ENCODE measurements at places on chromosomes 4 and X.
A peak's percentile ranks its signal among the peaks of the same experiment; 100 is the strongest.

- DNase-seq = no peak
Measured at GRCh38 chr4:143230683-143231082, 46.0 kb downstream of the USP38 start.

- peak; percentile 44 for DNase-seq
Measured at GRCh38 chr4:156971676-156972378, at the start of gene PDGFC. Gene PDGFC (minus strand): TSS chr4:156971799. CDS start chr4:156970903, 896 bp downstream.

DNA sequence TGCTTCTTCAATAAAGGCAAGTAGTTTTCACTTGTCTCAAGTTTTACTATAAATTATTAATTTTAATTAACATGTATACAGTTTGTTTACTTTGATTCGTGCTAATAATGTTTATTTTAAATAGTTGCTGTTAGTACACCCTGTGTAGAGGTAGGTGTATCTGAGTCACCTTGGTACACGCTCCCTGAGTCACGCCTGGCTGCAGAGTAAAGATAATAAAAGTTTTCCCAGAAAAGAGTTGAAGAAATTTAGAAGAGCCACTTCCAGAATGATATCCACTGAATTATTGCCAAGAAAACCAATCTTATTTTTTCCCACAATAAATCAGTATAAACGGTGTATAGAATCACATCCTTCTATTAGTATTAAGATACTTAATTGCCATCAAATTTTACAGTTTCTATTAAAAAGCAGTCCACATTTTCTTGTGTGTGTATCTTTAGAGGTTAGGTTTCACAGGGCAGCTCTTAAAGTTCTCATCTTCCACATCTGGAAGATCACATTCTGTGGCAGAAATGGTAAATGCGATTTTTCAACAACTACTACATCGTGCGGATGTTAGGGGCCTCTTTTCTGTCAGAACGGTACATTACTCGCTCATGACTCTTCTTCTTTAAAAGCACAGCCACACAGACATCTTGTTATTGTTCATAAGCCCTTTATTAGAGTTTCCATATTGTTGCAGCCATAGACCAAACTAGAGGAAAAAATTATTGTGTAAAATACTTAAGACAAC, 55.4 kb downstream of the HADH start:
- peak; percentile 20 for DNase-seq

GRCh38 chr4:121674696-121675095, 22.1 kb downstream of the ANXA5 start:
- no peak for DNase-seq

DNA sequence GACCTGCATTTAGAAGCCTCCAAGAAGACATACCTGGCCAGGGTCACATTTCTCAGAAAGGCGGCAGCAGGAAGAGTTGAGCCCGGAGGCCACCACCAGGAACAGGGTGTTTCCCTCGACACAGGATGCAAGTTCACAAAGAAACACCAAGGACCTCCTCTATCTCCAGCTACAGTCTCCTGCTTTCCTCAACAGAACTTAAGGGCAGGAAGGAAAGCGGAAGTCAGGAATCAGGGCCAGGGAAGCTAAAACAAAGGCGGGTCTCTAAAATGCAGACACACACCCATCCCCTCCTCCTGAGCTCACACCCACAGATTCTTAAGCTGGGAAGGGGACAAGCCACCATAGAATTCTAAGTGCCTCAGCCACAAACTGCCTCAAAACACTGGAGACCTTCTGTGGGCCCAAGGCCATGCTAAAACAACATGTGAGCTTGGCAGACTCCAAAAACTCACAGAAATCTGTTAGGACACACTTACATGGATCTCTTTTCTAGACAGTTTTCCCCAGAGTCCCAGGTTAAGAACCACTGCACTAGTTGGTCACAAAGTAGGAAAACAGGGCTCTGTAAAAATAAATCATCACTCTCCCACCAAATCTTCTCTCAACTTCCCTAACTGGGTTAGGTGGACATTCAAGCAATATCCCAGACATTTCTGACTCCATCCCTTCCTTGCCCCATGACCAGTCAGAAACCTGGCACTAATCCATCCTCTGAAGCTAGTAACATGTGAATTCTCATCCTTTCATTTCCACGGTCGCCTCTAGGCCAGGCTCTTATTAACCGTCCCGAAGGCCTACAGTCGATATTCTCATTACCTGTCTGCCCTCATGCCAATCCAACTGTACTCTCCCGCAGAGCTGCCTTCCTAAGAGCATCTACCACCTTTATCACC, 163.2 kb downstream of the APBB2 start:
- no peak for DNase-seq

- peak; percentile 1 for DNase-seq
Measured at GRCh38 chrX:63747331-63747730, 37.7 kb downstream of the ARHGEF9 start.

DNA sequence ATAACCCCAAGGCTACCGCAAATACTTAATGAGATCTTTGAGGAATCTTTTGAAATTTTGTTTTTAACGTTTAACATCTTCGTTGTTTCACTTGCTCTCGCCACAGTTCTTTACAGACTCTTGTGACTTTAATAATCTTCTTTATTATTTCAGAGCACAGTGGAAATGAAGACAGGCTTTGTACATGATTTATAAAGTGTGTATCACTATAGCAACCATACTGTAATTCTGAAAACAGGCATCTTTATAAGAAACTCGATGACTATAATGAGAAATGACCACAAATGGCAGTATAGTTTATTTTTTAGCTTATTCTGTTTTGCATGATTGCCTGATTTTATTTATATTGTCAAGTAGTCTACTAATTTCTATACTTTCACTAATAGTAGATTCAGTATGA, 224.4 kb upstream of the GALNTL6 start:
- no peak for DNase-seq

GRCh38 chr4:7569810-7570783, 135.4 kb upstream of the PSAPL1 start:
- no peak for DNase-seq

GRCh38 chrX:118566359-118566758, 70.7 kb downstream of the DOCK11 start:
- DNase-seq = no peak

DNA sequence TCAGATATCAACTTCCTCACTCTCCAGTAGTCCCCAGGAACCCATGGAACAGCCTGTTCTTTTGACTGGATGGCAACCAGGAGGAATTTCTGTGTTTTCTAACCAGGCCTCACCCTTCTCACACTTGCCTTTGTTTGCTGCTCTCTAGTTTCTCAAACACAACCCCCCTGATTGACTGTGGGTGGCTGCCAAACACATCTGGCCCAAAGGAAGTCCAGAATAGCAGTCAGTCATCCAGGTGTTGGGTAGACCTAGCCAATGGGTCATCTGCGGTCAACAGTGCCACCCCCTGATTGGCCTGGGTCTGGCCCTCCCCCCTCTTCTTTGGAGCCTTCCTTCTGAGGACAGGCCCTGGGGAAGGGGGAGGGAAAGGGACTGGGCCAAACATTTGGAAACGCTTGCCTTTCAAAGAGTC, 53.7 kb downstream of the MSX1 start:
- no peak for DNase-seq

DNA sequence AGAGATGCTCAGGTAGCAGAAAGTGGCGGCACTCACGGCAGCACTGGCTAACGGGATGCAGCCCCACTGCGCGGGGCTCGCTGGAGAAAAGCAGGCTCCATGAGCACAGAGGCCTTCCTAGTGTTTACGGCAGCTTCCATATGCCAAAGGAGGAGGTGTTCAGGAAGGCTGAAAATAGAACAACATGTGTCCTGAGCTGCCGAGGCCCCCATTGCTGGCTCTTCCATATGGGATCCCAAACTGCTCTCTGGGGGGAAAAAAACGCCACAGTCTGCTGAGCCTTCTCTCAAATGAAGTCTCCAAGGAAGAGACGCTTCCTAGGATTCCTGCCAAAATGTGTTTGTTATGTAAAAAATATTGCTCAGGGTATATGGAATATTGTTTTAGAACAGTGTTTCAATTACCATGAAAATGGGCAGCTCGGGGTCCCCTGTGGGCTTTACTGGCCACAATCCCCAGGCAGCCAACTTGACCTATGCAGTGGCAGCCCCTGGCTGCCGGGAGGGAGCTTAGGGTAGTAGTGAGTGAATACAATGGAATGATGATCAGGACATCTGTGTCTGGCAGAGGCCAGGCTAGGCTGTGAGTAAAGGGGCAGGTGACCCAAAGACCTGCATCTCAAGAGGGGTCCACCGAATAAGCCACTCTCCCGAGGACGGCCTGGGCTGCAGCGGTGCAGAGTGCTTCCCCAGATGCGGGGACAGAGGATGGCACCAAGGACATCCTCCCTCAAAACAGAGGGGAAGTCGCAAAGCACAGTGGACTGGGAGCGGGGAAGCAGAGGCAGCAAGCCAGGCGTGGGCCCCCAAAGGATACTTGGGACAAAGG, 170.1 kb downstream of the AFAP1 start:
- DNase-seq = no peak

- DNase-seq = peak; percentile 11
Measured at GRCh38 chrX:32530802-32531403, 680.4 kb downstream of the DMD start.

DNA sequence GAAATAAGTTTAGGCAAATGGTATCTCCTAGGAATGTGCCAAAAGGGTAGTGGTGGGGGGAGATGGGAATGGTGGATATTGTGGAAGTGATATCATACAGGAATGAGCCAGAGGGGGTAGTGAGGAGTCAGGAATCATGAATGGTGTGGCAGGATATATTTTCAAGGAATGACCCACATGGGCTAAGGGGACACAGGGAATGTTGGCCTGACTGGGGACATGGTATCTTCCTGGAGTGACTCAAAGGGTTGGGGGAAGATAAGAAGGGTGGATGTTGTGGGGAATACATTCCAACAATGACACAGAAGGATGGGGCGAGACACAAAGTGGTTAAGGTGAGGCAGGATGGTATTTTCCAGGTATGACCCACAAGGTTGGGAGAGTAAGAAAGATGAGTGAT, 60.6 kb downstream of the MAOA start:
- DNase-seq = peak; percentile 96

GRCh38 chrX:103889216-103889615, 57.2 kb upstream of the RAB9B start:
- DNase-seq = no peak

GRCh38 chr4:180650273-180650672, 1592.9 kb upstream of the TENM3 start:
- no peak for DNase-seq

- DNase-seq = peak; percentile 65
Measured at GRCh38 chr4:154551872-154552686, 1.9 kb upstream of the PLRG1 start.

DNA sequence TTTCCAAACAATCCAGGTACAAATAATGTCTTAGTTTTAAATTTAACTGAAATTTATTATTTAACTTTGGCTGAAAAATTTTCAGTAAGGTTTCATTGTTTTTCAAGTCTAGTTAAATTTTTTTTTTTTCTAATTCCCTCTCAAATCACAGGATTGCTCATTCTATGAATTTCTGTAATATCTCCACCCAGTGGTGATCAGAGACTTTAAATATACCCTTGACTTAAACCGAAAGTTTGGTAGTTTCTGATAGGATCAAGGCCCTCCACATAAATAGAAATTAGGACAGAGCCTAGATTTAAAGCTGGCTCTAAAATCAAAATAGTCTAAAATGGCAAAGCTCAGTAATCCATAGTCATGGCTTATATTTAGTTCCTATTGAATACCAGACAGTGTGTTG, 175.4 kb downstream of the TBCK start:
- DNase-seq = no peak

DNA sequence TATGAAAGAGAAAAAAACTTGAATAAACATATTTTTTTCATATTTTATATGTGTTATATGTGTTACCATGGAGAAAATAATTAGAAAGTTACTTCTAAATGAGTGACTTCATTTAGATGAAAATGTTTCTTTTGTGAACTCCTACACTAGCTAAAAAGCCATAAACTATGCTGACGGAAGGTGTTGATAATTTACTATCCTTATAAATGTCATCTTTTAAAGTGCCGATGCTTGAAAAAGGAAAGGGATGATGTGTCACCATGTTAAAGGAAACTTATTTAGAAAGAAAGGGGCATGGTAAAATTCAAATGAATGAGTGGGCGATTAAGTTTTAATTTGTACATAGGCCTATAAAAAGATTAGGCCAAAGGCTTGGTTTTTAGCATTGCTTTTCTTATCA, 133.8 kb downstream of the SPRY1 start:
- no peak for DNase-seq

DNA sequence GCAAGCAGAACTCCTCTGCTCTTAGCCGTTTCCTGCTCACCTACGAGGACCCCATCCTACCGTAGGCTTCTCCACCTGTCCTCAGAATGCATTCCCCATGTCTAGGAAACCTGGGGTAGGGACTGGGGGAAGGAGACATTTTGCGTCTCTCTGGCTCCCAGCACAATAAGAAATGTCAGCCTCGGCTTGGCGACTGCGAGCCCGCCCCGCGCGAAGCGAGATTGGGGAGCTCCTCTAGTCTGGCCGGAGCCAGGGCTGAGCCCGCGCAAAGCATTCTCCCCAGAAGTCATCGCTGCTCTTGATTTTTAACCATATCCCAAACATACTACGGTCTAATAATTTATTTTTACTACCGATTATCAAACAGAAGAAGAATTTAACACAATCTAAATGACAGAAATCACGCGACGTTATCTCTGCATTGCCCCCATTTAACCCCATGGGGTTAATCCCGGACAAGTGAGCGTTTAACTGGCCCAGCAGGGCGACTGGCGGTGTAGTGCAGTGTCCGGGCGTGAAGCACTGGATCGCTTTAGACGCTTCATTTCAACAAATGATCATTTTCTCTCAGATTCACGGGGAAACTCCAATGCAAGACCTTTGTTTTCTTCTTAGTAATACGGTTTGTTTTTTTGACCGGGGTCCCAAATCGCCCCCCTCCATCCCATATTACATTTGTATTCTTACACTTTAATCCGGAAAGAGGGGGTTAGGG, 8.0 kb upstream of the PITX2 start:
- DNase-seq = peak; percentile 63
